ENCODE measurements at places on chromosomes 7 and 10.

GRCh38 chr10:132248455-132249225 is 59.1 kb downstream of the STK32C start:
- peak; percentile 61 for DNase-seq

DNA sequence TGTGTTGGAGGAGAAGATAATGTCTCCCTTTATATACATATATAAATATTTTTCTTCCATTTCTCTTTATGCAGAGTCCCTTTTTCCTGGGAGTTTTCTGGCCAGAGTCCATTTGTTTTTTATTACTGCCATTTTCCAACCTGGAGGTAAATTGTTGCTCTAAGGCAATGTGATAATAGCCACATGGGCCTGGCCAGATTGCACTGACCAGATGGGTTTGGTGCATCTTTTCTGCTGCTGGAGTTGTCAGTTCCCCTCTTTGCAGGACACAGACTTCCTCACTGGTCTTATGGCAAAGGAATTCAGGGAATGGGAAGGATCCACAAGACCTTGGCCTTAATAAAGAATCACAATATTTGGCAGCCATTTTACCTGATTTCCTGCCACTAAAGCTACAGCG is 254.9 kb downstream of the SORCS3 start:
- no peak for DNase-seq

DNA sequence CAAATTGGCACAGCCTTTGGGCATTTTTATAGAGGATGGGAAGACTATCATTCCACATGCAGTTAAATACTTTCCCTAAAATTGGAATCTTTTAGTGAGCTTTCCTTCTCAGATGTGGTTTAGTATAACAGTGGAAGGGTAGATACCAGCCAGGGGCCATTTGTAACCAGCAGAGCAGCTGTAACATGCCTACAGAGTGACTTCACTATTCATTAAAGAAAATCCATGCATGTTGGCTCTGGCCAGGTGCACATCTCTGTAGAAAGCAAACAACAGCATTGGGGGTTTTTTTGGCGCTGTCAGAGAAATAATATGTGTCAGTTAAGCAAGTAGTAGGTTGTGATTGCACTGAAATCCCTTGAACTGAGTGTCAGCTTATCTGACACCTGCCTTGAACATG is 115.6 kb downstream of the LHFPL3 start:
- DNase-seq = no peak

DNA sequence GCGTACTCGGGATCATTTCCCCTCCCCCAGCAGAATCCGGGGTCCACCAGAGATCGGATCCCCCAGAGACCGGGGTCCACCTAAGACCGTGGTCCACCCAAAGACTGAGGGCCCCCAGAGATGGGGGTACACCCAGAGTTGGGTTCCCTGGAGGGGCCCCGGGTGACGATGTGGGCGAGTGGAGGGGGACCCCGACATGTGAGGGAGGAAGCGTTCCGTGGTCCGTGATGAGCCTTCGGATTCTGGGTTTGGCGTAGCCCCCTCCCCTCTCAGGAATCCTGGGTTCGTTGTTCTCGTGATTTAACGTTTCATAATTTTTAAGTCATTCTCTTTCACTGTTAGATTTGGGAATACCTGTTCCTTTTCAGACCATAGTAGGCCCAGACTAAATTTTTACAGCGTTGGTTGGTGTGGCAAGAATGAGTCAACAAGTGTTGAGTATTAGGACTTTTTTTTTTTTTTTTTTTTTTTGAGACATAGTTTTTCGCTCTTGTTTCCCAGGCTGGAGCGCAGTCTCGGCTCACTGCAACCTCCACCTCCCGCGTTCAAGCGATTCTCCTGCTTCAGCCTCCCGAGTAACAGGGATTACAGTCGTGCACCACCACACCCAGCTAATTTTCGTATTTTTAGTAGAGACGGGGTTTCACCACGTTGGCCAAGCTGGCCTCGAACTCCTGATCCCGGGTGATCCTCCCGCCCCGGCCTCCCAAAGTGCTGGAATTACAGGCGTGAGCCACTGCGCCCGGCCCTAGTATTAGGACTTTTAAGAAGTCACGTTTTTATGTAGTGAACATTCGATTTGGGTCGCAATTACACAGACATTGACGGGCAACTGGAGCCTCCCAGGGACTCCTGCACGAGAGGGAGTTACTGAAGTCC is 672 bp downstream of the GTPBP4 start:
- no peak for DNase-seq

GRCh38 chr7:85041605-85042216 is 145.1 kb downstream of the SEMA3D start:
- peak; percentile 52 for DNase-seq

DNA sequence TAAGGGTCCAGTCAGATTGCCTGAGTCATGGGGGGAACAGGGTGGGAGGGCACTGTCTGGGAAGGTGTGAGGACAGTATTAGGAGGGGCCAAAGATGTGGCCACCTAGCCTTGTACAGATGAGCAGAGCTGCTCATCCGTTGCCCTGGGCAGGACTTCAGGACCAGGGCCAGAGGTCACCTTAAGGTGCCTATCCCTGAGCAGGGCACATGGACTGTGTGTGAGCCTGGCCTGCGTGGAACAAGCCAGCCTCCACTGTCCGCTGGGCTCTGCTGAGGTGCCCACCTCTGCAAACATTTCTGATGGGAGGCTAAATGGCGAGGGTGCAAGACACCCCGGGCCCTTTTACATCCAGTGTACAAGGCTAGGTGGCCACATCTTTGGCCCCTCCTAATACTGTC is 3.4 kb upstream of the OPN1SW start:
- no peak for DNase-seq

DNA sequence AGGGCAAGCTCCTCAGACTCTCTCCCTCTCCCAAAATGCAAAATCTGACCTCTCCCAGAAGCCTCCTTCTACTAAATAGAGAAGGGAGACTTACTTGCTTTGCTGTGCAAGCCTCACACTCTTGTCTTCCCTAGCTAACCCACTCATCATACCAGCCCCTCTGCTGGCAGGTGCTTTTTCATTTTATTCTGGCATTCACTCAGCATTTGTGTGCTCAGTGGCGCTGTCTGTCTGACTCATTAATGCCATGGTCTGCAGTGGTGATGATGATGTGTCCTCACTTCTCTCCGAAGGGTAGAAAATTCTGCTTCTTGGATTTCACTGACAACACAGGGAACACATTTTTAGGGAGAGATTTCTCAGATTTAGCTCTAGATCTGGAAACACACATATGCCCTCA is 22.0 kb upstream of the BTRC start:
- no peak for DNase-seq

DNA sequence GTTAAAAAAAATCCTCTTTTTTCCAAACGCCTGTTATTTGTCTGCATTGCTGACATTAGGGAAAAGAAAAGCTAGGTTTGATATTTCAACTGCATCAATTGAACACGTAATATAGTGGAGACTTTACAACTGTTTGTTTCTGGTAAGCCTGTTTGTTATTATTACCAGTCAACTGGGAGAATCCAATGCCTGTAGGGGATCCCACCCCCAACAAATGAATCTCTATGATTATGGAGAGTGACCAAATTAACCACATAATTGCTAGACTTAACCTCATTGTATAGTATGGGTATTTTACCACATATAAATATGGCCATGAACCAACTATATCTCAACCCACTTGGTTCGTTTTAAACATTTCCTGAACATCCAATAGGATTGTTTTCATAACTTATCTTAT is 216.1 kb downstream of the TWIST1 start:
- DNase-seq = no peak

DNA sequence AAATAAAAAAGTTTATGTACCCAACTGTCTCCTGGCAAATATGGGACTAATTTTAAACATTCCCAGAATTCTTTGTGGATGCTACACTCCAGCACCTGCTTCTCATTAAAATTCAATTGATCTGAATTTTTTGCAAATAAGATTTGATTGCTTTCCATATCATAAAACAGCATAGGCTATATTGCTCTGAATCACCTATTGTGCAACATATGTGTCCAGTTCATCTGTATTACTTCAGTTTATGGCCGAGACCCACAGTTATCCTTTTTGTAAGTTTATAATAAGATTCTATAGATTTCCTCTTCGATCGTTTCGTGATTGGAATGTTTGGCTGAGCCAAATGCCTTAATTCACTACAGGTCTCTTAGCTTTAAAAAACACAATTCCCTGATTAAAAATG is 351.1 kb downstream of the TFEC start:
- no peak for DNase-seq

GRCh38 chr7:18126281-18126680 is 98.6 kb upstream of the PRPS1L1 start:
- no peak for DNase-seq

GRCh38 chr7:127879942-127880341 is 151.3 kb downstream of the LRRC4 start:
- DNase-seq = no peak

- DNase-seq = no peak
Observed at GRCh38 chr10:116608686-116609594, 11.8 kb upstream of the PNLIPRP2 start.

DNA sequence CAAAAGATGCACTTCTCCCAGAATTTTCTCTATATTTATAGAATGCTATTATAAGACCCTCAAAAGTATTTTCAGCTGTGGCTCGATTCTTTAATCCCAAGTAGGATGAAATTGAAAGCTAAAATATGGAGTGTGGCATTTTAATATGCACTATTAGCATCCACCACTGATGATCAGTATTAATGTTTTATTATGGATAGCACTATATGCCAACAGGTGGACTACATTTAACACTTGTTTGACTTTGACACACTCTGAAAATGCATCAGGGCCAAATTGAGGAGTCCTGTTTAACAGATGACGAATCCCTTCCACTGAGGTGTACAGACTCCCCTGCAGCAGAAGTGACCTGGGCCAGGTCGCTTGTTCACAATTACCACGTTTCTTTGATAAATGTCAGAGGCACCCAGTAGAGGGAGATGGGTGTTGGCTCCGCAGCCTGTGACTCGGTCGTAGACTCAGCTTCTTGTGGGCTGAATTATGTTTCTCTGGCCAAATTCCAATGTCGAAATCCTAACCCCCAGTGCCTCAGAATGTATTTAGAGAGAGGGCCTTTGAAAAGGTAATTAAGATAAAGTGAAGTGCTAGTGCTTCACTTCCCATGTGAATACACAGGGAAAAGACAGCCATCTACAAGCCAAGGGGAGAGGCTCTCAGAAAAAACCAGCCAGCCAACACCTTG is 48.1 kb downstream of the WIPF3 start:
- no peak for DNase-seq

DNA sequence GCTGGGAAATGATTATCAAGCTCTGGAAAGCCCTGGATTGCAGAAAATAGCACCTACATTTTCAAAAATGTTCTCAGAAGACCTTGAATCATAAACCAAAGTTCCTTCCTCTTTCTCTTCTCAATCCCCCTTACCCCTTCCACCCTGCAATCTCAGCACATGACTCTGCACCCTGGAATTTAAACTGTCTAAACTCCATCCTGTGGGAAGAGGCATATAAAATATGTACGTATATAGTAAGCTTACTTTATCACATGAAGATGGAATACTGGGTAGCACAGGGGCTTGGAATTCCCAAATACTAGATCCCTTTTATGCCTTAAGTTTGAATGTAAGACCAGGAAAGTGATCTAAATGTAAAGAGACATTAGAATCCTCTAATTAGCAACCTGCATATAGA is 7.7 kb downstream of the AGMO start:
- DNase-seq = no peak

DNA sequence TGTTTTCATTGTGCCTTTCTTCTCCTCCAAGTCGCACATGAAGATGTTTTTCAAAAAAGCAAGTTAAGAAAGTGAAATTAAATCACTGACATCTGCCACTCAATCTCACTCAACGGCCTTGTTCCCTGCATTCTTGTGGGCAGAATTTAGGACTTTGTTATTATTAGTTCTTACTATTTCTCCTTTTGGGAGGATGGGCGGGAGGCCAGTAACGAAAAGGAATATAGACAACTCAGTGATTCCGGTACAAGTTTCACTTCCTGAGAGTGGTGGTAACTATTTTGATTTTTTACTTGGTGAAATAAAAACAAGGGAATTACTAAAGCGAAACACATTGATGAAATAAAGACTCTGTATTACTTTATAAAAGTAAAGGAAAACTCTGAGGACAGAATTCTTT is 231.9 kb upstream of the HABP2 start:
- DNase-seq = no peak

DNA sequence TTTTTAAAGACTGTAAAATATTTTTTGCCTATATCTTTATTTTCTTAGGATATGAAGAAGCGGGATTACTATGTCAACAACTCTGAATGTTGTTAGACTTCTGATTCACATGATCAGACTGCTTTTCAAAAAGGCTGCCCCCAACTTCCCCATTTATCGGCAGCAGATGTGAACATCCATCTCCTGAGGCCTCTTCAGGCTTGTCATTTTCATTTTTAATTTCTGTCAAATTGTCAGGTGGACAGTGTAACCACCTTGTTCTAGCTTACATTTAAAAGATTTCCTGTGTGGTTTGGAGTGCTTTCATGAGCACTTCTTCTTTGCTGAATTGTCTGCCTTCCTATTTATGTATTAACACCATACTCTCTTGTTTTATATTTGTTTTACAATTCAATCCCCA is 78.8 kb upstream of the GSDME start:
- DNase-seq = no peak

DNA sequence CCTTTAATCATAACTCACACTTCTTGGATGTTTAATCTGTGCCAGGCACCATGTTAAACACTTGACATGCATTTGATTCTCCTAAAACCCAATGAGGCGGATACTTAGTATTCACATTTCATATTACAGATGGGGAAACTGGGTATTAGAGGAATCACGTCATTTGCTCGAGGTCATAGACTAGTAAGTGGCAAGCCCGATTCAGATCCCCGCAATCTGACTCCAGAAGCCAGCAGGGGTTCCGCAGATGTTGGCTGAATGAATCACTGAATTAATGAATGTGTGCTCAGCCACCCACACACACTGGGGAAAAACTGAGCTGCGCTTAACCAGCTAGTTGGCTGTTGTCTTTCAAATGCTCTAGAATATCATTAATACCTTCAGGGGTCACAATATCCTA is 22.5 kb upstream of the ENO4 start:
- no peak for DNase-seq

- DNase-seq = no peak
Observed at GRCh38 chr7:66296001-66296521, 90.9 kb downstream of the TPST1 start.

DNA sequence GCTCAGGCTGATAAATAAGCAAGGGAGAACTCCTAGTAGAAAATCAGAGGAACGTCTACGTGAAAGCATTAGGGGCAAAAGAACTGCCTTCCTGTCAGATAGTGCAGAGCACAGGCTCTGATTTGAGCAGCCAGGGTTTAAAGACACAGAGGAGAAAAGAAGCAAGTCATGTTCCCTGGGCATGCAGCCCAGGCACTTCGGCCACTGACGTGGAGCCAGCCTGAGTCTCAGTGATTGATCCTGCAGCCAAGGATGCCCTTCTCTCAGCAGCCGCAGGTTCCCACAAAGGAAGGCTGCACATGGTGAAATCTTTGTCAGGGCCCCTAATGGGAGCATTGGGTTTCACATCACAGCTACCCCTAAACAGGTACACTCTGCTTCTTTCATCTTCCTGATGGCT is 161.7 kb upstream of the HPS1 start:
- DNase-seq = no peak

GRCh38 chr7:118110178-118110925 is 73.6 kb upstream of the LSM8 start:
- no peak for DNase-seq
